ENCODE measurements at places on chromosomes 12 and 14.

- no peak for DNase-seq
Measured at GRCh38 chr12:22101749-22102243, 55.8 kb downstream of the CMAS start.

GRCh38 chr12:132216354-132216987 is 72.2 kb downstream of the NOC4L start:
- no peak for DNase-seq

- DNase-seq: no peak
Measured at GRCh38 chr14:89720741-89721729, 233.5 kb downstream of the EFCAB11 start.

DNA sequence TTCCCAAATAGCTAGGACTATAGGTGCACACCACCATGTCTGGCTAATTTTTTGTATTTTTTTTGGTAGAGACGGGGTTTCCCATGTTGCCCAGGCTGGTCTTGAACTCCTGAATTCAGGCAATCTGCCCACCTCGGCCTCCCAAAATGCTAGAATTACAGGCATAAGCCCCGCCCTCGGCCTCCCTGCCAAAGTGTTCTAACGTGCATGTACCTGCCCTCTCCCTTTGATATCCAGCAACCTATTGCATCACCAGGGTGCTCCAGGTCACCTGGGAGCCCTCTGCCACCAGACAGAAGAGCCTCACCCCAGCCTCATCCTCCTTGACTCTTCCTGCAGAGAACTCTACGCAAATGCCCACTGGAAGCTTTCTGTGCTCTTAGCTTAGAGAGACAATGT is 2.2 kb upstream of the EML1 start:
- no peak for DNase-seq

DNA sequence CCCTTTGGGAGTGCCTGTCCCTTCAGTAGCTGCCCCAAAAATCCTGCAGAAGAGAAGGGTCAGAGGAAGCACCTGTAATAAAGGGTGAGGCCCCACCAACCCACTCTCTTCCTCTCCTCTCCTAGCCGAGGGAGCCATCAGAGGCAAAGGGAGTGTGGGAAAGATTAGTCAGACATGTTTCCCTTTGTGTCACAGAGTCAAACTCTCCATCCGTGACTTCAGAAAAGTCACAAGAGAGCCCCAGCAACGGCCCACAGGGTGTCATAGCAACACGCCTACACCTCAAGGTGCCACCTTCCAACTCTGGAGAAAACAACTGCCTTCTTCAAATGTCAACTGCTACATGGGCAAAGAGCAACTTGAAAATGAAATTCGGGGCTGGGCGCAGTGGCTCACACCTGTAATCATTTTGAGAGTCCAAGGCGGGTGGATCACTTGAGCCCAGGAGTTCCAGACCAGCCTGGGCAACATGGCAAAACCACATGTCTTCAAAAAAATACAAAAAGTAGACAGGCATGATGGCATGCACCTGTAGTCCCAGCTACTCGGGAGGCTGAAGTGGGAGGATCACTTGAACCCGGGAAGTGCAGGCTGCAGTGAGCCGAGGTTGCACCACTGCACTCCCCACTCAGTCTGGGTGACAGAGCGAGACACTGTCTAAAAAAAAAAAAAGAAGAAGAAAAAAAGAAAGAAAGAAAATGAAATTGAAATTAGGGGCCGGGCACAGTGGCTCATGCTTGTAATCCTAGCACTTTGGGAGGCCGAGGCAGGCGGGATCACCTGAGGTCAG is 17.7 kb upstream of the CD27 start:
- DNase-seq: no peak

GRCh38 chr14:85915711-85916110 is 385.8 kb downstream of the FLRT2 start:
- no peak for DNase-seq

GRCh38 chr12:45379261-45379660 is 163.4 kb downstream of the ANO6 start:
- DNase-seq: no peak

DNA sequence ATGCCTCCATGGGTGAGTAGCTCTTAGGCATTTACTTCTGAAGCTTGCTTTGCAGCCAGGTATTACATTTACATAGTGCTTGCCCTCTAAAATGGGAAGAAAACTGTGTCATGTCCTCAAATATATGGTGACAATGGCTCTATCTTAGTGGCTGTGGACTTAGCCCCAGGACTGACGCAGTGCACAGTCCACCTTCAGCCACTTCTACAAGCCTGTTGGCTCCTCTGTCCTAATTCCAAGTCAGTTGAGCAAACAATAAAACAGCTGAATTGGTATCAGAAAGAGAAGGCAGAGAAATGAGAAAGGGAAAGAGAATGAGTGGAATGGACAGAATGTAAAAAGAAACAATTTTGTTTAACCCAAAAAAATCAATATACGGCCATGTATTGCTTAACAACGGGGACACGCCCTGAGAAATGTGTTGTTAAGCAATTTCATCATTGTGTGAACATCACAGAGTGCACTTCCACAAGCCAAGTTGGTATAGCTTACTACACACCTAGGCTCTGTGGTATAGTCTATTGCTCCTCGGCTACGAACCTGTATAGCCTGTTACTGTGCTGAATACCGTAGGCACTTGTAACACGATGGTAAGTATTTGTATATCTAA is 93.5 kb downstream of the GRIN2B start:
- no peak for DNase-seq

DNA sequence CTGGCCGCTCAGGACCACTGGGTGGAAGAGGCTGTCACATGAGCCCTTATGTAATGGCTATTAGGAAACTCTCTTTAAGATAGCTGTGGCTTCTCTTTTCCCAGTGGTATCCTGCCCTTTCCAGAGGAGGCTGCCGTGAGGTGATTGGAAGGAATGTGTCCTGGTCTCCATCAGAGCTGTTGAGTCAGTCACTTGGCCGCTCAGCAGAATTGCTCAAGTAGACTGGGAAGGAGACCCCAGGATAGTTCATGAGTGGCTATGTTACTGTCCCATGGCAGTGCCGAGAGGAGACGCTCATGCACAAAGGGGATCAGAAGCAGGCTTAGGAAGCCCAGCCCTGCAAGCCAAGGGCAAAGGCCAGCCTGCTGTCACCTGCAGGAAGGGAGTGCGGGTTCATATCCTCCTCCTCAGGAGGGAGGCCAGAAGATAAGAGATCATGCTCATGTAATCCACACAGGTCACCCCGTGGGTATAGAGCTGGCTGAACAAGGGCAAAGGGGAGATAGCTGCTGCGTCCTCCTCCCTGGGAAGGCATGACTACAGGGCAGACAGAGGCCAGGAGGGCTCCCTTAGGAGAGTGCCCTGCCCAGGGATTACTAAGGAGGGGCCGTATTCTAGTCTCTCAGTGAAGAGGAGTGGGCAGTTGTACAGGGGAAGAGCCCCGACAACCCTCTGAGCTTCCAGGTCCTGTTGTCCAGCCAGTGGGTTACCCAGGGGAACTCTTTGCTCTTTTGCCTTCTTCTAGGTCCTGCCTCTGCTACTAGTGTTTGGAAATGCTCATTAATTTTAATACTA is 137.0 kb upstream of the MAX start:
- DNase-seq: no peak

DNA sequence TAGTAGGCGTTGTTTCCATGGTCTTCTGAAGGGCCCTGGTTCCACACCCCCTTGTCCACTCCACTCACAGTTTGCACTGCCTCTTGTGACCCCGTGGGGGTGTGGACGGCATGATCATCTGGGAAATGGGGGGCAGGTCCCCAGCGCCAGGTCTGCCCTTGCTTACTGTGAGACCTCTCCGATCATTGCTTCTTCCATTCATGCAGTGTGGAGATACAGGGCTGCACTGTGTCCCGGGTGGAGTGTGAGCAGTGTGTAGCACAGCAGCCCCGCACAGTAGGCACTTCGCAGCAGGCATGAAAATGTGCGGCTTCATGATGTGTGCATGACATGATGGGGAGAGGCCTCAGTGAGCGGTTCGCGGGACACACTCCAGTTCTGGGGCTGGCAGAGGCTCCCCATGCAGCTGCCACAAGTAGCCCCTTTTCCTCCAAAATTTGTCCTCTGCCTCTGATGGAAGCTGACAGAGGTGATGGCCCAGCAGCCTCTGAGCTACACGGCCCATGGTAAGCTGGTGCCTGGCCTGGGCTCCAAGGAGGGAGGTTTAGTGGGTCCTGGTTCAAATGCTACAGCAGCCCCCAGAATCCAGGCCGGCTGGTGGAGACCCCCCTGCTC is 15.0 kb downstream of the RIN3 start:
- DNase-seq: no peak

- no peak for DNase-seq
Measured at GRCh38 chr14:95132760-95133159, 24.6 kb downstream of the DICER1 start.

DNA sequence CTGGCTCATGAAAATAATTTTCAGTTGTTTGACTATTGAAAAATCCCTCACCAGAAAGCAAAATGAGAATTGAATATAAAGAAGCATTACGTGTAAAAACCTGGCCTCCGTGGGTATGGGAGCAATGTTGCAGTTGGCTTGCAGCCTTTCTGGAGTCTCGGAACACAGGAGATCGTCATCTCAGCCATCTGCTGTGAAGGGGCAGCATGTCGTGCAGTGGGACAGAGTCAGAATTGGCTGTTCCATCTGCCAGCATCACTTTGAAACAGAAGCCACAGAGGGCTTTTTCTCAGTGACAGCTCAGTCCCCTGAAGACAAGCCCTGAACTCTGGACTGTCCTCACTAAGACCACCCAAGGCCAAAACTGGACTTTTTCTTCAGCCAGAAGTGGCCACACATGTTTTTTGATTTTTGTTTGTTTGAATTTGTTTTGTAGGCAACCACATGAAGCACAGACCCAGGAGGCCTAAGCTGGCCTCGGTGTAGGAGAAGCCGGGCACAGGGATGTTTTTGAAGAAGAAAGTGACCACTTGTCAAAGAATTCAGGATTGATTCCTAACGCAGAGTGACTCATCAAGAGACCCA is 170.8 kb upstream of the DYRK2 start:
- peak; percentile 57 for DNase-seq

DNA sequence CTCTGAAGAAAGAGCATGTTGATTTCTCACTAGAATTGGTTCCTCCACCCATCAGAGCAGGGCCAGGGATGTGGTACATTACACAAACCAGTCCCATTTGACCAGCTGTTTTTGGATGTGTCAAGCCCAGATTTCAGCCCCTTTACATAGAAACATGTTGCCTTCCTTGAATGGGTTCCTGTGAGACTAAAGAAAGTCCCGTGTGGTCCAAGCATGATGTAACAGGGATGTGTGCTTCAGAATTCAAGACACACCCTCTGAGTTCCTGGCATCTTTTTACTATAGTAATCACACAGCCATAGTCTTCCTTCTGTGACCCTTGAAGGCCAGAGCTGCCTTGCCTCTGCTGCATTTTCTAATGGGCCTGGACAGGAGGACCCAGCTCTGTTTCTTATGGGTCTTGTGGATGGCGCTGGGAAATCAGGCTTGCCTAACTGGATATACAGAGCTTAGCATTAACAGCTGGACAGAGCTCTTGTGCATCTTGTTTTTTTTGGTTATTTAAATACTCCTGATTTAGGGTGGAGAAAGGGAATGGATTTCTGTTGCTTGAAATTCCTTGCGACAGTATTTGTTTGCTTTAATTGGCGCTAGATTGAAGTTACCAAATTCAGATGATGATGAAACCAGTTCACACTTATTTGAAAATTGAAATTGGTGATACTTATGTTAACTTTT is 341.0 kb downstream of the ZFP36L1 start:
- DNase-seq: no peak

Data from NCI-H524 treated with DMSO at 0.1 percent for 48 hours (cell line).